Activated CD4-positive, alpha-beta T cell treated with anti-CD3 and anti-CD28 coated beads, Interleukin-10, Interleukin-2, amounts not matched to agents 100 ng/mL and 50 ng/mL, durations not matched to agents 16 hours and 8 hours (primary cell): ENCODE measurements at places on chromosomes 5 and 9.
A peak's percentile ranks its signal among the peaks of the same experiment; 100 is the strongest.

DNA sequence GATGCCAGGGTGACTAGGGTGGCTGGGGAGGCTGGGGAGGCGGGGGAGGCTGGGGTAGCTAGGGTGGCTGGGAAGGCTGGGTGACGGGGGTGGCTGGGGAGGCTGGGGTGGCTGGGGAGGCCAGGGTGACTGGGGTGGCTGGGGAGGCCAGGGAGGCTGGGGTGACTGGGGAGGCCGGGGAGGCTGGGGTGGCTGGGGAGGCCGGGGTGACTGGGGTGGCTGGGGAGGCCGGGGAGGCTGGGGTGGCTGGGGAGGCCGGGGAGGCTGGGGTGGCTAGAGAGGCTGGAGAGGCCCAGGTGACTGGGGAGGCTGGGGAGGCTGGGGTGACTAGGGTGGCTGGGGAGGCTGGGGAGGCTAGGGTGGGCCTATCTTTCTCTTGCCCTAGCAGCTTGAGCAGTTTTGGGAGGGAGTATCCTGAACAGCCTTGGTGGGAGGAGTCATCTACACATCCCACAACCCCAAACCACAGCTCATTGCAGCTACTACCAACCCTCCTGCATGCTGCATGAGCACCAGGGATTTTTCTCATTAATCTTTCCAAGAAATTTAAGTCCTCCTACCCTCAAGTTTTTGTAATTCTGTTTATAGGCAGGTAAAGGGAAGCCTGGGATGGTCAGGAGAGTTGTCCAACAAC, 203.2 kb upstream of the IRX1 start:
- no peak for DNase-seq

GRCh38 chr5:154970759-154971158, 29.9 kb downstream of the MRPL22 start:
- no peak for DNase-seq

DNA sequence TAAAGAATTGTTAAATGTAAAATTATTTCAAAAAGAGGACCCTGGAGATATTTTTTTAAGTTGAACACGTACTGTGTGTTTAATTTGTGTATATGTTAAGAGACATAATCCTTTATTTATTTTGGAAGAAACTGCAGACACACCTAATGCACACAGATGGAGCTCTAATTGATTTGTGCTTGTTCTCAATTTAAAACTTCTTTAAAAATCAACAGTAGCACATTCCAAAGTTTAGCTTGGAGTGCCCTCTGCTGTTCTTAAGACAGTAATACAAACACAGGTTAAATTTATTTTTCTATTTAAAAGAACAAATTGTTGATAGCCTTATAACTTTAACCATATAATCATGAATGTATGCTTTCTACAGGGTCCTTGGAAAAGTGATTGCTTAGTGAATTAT, 277.6 kb upstream of the ADAMTS16 start:
- DNase-seq: peak; percentile 13

- DNase-seq: peak; percentile 9
Measured at GRCh38 chr9:133604214-133604613, 5.0 kb downstream of the FAM163B start.

DNA sequence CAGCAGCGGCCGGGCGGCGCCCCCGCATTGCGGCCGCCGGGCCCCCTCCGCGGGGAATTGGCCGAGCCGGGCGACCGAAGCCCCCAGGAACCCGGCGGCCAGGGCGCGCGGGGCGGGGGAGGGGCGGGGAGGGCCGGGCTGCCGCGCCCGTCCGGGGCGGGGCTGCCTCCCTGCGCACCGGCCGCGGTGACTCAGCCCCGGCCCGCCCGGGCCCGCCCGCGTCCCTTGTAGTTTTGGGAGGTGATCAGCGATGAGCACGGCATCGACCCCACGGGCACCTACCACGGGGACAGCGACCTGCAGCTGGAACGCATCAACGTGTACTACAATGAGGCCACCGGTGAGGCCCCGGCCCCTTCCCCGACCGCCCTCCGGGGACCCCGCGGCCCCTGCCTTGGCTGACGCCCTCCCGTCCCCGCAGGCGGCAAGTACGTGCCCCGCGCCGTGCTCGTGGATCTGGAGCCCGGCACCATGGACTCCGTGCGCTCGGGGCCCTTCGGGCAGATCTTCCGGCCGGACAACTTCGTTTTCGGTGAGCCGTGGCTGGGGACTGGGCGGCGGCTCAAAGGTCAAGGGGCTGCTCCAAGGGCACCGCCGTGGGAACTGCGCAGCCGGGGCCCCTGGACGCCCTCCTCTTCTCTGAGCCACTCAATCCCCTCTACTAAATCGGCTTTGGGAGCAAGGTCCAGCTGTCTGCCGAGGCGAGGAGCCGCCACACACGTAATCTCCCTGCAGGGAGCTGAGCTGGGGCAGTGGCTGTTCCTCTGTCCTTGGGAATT, 592 bp downstream of the TUBB4B start:
- peak; percentile 69 for DNase-seq

DNA sequence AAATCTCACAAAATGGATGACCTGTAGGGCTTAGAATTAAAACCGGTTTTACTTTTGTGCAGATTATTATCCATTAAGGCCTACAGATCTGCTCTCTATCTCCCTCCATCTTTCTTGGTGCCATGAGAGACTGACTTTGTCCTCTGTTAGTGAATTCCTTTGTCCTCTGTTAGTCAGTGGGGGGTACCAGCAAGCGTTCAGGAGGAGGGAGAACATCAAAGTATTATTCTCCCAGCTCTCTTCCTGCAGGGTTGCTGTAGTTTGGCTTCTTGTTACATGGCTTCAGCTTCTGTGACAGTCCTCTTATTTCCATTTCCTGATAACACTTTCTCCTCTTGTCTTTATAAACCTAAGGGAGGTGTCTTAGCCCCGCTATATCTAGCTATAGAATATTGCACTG, 850.5 kb upstream of the SEMA6A start:
- no peak for DNase-seq

GRCh38 chr9:102047549-102047948, 309.1 kb upstream of the GRIN3A start:
- no peak for DNase-seq

DNA sequence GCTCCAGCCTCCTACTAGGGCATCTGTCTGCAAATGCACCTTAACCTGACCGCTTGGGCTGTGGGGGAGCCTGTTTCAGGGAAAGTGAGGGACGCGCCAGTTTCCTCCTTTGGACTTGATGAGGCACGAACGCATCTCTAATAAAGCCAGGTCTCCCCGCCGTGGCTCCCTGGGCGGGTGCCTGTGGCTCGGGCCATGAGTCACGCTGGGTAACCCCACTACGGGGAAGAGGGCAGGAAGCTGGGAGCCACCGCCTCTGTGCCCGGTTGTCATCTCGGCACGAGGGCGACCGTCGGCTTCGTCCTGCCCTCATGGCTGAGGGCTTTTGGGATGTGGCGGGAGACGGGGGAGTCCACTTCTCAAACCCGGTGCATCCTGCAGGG, 12.1 kb downstream of the NOTCH1 start:
- DNase-seq: peak; percentile 89

- DNase-seq: no peak
Measured at GRCh38 chr5:153511622-153512021, 21.2 kb downstream of the GRIA1 start.

DNA sequence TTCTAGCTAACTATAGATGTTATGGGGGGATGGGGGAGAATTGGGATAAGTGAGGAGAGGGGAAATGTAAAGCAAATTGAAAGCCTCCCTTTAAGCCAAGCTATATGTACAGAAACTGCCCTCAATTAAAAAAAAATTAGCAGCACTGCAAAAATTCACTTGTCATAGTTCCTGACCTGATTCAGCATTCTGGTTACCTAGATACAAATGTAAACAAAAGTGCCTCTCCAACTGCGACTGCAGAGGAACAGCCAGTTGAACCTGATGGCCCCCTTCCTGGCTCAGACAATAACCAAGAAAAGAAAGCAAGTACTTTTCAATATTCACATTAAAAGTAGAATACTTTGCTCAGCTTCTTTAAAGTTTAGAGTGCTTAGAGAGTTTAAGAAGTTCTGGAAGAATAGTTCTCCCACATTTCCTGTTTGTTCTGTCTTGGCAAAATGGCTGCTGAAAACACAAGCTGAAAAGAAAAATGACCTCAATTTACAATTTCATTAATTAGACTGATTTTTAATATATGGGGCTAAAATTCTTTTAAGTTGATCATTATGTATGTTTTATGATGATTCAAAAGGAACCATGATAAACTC, 1.5 kb downstream of the FAM81B start:
- DNase-seq: no peak

- DNase-seq: no peak
Measured at GRCh38 chr9:86471171-86471815, 117.1 kb upstream of the TUT7 start.

DNA sequence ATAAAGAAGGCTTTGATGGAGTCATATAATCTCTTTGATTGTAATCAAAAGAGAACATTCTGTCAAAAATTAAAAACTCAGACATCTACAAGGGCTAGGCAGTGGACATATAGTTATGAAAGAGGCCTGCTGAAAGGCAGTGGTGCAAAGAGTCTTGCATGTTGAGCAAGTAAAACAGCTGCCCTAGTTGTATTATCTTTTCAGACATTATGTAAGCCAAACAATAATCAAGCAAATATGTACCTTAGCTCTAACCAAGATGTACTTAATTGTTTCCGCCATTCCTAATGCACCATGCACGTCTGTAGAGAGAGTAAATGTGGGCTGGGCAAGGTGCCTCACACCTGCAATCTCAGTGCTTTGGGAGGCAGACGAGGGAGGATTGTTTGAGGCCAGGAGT, 14.3 kb downstream of the GAPT start:
- no peak for DNase-seq

GRCh38 chr9:115837618-115838017, 316.0 kb upstream of the PAPPA start:
- no peak for DNase-seq

DNA sequence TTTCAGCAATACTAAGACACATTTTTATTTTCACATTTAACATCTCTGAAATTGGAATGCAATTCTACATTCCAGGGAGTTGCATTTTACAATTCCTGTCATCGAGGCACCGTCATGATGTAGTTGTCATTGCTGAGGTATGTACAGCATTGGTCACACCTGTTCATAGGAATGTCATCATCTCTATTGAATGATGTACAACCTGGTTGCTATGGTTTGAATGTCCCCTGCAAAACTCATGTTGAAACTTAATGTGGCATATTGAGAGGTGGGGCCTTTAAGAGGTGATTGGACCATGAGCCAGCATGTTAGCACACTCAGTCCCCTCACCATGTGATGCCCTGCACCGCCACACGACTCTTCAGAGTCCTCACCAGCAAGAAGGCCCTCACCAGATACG, 103.1 kb downstream of the CEMIP2 start:
- DNase-seq: no peak

GRCh38 chr9:136665111-136665703, 2.5 kb downstream of the EGFL7 start:
- no peak for DNase-seq

DNA sequence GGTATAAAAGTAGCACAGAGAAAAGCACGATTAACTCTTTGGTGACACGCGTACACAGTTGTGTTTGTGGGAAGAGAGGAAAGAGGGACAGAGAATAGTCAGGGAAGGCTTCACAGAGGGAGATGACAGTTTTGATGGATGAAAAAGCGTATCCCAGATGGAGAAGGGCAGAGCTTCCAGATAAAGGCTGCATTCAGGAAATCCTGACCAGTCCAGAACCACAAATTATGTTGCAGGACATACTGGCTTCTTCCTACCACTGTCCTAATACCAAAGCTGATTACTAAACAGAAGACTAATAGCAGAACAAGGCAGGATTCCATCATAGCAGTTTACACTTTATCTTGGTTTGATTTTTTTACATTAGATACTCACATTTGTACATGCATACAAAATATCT, 34.5 kb downstream of the SLC31A2 start:
- DNase-seq: no peak

- no peak for DNase-seq
Measured at GRCh38 chr5:178208540-178209227, 4.4 kb downstream of the HNRNPAB start.

GRCh38 chr5:176873541-176874172, 25.5 kb downstream of the HK3 start:
- no peak for DNase-seq

GRCh38 chr9:99873531-99873930, 32.9 kb upstream of the STX17 start:
- DNase-seq: peak; percentile 20

- DNase-seq: no peak
Measured at GRCh38 chr5:106290841-106291240, 1379.9 kb downstream of the EFNA5 start.

DNA sequence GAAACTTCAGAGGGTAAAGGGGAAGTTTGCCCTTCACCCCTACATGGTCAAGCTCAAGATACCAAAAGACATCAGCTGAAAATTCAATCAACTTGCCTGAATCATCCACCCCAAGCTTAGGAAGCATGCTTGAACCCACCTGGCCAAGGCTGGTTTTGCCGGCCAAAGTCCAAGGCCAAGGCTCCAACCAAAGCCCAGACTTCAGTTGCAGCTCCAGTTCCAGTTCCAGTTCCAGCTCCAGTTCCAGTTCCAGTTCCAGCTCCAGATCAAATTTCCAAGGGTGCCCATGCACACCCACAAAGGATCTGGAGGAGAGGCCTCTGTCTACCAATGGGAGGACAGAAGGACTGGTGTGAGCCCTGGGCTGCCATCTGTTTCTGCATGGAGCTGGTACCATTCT, 4.6 kb upstream of the SERINC5 start:
- no peak for DNase-seq

DNA sequence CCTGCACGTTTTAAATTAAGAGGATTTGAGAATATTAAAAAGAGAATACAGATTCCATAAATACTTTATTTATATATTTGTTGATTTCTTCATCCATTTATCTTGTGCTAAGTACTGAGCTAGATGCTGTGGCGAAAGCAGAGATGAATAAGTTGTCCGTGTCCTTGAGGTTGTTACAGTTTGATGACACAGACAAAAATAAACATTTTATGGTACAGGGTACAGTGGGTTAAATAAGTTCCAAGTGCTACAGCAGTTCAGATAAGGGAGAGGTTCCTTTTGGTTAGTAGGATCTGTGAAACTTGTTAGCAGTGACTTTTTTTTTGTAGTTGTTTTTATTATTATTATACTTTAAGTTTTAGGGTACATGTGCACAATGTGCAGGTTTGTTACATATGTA, 50.2 kb downstream of the MACIR start:
- DNase-seq: no peak

DNA sequence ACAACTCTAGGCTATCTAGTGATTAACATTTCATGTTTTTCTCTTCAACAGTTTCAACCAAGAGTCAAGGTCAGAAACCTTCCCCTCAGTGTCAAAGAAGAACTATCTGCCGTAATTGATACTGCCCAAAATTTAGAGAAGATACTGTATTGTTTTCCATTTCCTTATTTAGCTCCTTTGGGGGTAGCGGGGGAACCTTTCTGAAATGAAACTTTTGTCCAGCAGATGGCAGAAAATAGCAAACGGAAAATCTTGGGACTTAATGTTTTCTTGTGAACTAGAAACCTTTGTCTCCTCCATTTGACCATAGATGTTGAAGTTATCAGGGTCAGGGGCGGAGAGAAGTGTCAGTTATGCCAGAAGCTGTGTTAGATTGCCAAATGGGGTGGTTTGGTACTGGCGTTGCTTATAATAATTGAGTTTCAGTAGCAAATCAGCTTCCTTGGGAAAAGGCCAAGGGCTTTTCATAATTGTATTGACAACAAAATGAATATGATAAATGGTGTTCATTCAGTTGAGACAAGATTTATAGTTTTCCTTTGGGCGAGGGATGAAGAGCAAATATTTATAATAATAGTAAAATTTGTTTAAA, 101.7 kb upstream of the TLX3 start:
- peak; percentile 32 for DNase-seq

- no peak for DNase-seq
Measured at GRCh38 chr9:77864211-77864889, 167.3 kb downstream of the GNAQ start.
